ENCODE measurements at places on chromosomes 2 and 18.

GRCh38 chr2:46018773-46019591 lies 278.2 kb upstream of the EPAS1 start:
- no peak for DNase-seq

DNA sequence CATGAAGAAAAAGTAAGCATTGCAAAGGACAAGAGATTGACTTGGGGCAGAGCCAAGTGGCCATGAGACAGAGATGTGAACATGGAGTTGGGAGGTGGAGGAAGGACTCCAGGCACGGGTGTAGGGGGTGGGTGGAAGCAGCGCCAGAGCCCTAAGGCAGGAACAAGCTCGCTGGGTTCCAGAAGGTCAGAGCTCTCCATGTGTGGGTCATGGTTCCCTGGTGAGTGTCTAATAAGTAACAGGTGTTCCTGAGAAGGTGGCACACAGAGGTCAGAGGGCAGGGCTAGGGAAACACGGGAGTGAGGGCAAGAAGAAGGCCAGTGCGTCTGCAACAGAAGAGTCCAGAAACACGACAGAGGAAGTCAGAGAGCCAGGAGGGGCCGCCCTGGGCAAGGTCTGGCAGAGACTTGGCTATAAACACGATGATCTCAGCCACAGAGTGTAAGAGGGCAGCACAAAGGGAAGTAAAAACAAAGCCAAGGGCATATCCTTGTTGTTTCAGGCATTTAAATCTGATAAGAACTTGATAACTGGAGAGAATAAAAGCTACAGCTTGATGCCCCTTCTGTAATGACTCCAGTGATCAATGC lies 260.8 kb downstream of the TGIF1 start:
- DNase-seq: no peak

GRCh38 chr2:41954304-41955291 lies 93.2 kb upstream of the PKDCC start:
- DNase-seq: no peak

DNA sequence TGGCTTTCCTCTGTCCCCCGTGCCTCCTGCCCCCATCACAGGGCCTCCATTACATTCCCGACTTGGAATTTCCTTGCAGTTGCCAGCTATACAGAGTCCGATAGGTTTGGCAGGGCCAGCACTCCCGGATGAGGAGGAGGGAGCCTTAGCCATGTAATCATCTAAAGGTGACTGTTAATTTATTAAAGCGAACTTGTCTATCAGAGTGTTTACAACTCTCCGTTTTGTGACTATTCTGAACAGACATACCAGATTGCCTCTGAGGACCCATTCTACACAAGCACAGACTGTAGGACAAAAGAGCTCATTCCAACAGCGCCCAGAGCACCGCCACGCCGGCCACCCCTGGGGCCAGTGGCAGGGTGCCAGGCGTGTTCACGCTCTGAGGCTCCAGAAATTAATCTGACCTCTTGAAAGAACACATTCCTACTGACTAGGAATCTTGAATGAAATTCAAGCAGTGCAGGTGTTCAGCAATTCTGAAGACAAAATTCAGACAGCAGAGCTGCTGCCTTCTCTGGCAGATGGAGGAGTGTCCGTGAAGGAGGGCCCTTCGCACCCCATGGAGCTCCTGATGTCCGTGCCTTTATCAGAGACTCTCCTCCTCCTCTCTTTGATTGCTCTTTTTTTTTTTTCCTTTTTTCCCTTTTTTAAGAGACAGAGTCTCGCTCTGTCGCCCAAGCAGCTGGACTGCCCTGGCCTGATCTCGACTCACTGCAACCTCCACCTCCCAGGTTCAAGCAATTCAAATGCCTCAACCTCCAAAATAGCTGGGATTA lies 58.1 kb upstream of the RALBP1 start:
- no peak for DNase-seq

GRCh38 chr18:60732143-60732542 lies 359.6 kb upstream of the MC4R start:
- no peak for DNase-seq
